ENCODE measurements at places on chromosomes 12 and 14.
A peak's percentile ranks its signal among the peaks of the same experiment; 100 is the strongest.

DNA sequence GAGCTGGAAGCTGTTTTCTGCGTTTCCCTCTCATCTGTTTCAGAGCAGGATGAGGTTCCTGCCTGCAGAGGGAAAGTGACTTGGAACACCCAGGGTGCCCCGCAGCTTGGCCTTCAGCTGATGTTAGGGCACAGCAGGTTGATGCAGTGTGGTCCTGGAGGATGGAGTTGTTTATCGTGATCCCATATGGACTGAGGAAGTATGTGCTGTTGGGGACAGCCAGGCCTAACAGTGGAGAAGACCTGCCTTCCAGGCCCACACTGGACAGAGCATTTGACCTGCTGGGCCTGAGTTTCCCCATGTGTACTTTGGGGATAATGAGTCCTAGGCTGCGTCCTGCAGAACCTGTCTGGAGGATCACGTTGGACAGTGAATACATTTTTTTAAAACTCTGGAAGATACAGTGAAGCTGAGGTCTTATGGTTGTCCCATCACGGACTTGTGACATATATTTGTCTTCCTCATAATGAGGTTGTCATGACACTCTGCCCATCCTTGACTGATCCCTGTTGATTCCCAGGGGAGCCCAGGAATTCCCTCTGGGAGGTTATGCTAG is 12.8 kb downstream of the SERPINA1 start:
- no peak for DNase-seq

DNA sequence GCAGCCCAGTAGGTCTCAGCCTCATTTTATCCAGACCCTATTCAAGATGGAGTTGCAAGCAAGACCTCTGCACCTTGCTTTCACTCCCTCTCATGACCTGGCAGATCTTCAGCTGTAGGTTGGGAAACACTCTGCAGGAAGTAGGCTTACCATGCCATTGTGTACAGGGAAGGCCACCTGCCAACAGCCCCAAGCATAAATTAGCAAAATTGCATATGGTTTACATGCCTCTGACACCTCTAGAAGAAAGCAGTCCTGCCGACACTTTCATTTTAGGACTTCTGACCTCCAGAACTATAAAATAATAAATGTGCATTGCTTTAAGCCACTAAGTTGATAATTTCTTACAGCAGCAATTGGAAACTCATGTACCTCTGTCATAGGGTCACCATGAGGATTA is 96.9 kb downstream of the SLC15A4 start:
- DNase-seq, result no peak

DNA sequence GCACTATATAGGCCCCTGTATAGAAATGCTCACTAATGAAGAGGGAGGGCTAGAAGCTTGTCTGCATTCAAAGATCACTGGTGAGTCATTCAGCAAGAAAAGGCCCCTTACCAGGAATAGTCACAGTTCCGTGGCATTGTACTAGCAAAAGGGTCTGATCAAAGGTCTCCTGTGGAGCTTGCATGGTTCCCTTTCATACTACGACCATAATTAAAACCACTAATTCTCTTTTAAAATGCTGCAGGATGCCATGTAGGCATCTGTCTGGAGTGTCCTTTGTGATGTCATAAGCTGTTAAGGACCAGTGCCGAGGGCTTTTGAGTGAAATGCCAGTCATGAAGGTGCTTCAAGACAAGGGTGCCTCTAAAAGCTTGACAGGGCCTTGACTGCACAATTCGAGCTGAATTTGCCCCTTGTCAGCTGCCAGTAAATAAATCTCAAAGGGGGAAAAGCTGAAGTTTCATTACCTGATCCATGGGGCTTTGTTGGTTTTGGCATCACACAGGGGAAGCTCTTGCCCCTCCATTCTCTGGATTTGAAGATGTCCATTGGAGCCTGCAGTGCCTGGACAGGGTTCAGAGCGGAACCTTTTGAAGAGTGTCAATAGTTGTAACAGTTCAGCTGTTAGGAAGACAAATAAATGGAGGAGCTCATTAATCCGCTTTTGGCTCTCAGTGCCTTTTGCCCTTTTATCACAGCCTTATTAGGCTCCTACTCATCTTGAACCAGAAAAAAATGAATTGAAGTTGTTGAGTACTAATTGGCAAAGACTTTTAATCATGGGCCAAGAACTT is 69.1 kb downstream of the TMEM260 start:
- DNase-seq, result peak; percentile 21

DNA sequence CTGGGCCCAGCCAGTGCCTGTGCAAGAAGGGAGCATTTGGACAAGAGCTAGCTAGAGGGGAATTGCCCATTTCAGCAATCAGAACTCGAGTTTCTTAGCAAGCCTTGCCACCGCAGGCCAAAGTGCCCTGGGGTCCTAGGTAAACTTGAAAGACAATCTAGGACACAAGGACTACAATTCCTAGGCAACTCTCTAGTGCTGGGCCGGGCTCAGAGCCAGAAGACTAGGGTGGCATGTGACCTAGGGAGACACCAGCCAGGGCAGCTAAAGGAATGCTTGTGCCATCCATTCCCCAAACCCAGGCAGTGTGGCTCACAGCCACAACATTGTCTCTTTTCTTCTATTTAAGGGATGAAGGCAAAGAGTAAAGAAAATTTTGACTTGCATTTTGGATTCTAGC is 205.0 kb downstream of the BMP4 start:
- DNase-seq, result no peak

DNA sequence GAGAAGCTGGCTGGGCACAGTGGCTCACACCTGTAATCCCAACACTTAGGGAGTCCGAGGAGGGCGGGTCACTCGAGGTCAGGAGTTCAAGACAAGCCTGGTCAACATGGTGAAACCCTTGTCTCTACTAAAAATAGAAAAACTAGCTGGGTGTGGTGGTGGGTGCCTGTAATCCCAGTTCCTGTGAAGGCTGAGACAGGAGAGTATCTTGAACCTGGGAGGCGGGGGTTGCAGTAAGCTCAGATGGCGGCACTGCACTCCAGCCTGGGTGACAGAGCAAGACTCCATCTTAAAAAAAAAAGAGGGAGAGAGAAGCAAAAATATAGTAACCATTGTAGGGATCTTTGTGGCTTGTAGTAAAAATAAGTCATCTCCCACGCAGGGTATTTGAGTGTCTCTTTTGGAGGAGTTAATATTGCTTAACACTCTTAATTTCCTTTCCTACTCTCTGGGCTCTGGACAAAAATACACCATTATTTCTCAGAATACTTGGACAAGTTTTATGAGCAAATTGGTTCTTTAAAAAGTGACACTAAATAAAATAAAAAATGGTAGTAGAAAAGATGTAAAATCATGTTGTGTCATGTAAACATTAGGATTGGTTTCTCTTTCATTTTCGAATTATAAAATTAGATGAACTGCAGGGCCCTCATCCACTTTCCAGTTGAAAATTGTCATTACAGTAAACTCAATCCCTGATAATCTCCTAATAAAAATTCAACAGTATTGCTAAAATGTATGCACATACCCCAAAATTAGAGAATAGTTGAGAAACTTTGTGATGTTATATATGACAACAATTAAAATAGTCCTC is 61.1 kb upstream of the C12orf71 start:
- DNase-seq, result no peak

- DNase-seq, result no peak
Observed at GRCh38 chr14:92819011-92819597, 25.0 kb downstream of the GOLGA5 start.

- DNase-seq, result no peak
Observed at GRCh38 chr14:58912799-58913432, 275.2 kb downstream of the DACT1 start.

All from NCI-H446 treated with DMSO at 0.1 percent for 48 hours (cell line).